ENCODE measurements at places on chromosomes 2 and 18.
A peak's percentile ranks its signal among the peaks of the same experiment; 100 is the strongest.

- H3K27ac ChIP-seq = no peak overlapping the region
- no peaks in the 10 kb centered on the region for H3K36me3 ChIP-seq
- no peak overlapping the region for H3K4me3 ChIP-seq
- H3K4me1 ChIP-seq = no peaks in the 10 kb centered on the region
- DNase-seq = no peak
Observed at GRCh38 chr2:168658706-168659105, 143.7 kb upstream of the NOSTRIN start.

- no peak for DNase-seq
- no peaks in the 10 kb centered on the region for H3K36me3 ChIP-seq
- H3K4me1 ChIP-seq = peaks cover 2% of the 10 kb centered on the region
- peaks cover 2% of the 10 kb centered on the region for H3K27me3 ChIP-seq
- no peak overlapping the region for H3K4me3 ChIP-seq
- no peak overlapping the region for H3K27ac ChIP-seq
Observed at GRCh38 chr2:239903210-239903609, 121.9 kb downstream of the NDUFA10 start.

DNA sequence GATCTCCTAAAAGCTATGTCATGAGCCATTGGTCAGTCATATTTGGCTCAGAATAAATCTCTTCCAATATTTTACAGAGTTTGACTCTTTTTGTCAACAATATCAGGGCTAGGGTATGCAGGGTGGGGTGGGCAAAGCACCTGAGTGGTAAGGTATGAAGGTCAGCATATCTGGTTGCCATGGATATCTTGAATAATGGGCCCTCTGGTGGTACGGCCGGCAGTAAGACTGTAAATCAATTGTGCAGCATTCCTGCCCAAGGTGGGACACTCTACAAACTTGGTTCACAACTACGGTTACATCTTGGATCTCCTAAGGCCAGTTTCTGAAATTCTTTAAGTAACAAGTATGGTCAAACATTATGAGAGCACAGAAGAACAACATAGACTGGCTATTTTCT lies 119.6 kb downstream of the SPOPL start:
- peaks cover 6% of the 10 kb centered on the region for H3K27me3 ChIP-seq
- peaks cover 3% of the 10 kb centered on the region for H3K4me1 ChIP-seq
- H3K27ac ChIP-seq = no peak overlapping the region
- H3K36me3 ChIP-seq = no peaks in the 10 kb centered on the region

- no peaks in the 10 kb centered on the region for H3K27me3 ChIP-seq
- no peak overlapping the region for H3K27ac ChIP-seq
- no peaks in the 10 kb centered on the region for H3K36me3 ChIP-seq
- H3K4me1 ChIP-seq = no peaks in the 10 kb centered on the region
- H3K4me3 ChIP-seq = no peak overlapping the region
Observed at GRCh38 chr2:104476075-104476474, 377.8 kb upstream of the POU3F3 start.

- peaks cover 28% of the 10 kb centered on the region for H3K4me1 ChIP-seq
- no peaks in the 10 kb centered on the region for H3K36me3 ChIP-seq
- H3K27ac ChIP-seq = no peak overlapping the region
- no peak for DNase-seq
- peaks cover 24% of the 10 kb centered on the region for H3K27me3 ChIP-seq
Observed at GRCh38 chr2:12510070-12510469, 206.7 kb upstream of the TRIB2 start.

DNA sequence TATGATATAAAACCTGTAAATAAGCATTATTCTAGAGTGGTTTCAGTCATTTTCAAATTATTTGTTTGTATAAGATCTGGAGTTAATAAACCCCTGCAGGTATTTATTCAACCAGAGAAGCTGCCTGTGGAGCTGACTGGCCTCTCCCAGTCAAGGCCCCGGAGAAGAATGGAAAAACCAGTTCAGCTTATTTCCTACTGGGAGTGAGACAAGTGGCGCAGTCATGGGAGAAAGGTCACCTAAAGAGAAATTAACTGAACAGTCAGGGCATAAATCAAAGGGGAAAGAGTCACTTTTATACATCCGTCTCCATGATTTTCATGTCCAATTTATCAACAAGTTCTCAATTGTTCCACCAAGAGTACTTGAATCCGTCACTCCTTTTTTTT lies 240.9 kb downstream of the RNF152 start:
- no peak overlapping the region for H3K4me3 ChIP-seq
- DNase-seq = no peak

- no peak for DNase-seq
- no peak overlapping the region for H3K27ac ChIP-seq
- H3K27me3 ChIP-seq = no peaks in the 10 kb centered on the region
- no peaks in the 10 kb centered on the region for H3K36me3 ChIP-seq
- H3K4me3 ChIP-seq = no peak overlapping the region
- no peaks in the 10 kb centered on the region for H3K4me1 ChIP-seq
Observed at GRCh38 chr2:188046437-188046836, 245.2 kb upstream of the GULP1 start.

GRCh38 chr2:71082402-71083252 lies 14.2 kb downstream of the NAGK start:
- no peak overlapping the region for H3K4me3 ChIP-seq
- peaks cover 10% of the 10 kb centered on the region for H3K36me3 ChIP-seq
- DNase-seq = no peak

GRCh38 chr2:171706152-171706803 lies 19.0 kb downstream of the DYNC1I2 start:
- H3K27ac ChIP-seq = no peak overlapping the region
- peaks cover 2% of the 10 kb centered on the region for H3K36me3 ChIP-seq
- DNase-seq = no peak
- no peaks in the 10 kb centered on the region for H3K27me3 ChIP-seq

GRCh38 chr2:176140513-176141317 lies 10.6 kb upstream of the HOXD4 start:
- H3K27me3 ChIP-seq = peaks cover 40% of the 10 kb centered on the region
- DNase-seq = peak; percentile 52
- H3K27ac ChIP-seq = no peak overlapping the region

GRCh38 chr2:164068063-164068462 lies 332.3 kb upstream of the FIGN start:
- no peaks in the 10 kb centered on the region for H3K36me3 ChIP-seq
- no peak for DNase-seq
- no peaks in the 10 kb centered on the region for H3K27me3 ChIP-seq
- H3K4me1 ChIP-seq = no peaks in the 10 kb centered on the region

DNA sequence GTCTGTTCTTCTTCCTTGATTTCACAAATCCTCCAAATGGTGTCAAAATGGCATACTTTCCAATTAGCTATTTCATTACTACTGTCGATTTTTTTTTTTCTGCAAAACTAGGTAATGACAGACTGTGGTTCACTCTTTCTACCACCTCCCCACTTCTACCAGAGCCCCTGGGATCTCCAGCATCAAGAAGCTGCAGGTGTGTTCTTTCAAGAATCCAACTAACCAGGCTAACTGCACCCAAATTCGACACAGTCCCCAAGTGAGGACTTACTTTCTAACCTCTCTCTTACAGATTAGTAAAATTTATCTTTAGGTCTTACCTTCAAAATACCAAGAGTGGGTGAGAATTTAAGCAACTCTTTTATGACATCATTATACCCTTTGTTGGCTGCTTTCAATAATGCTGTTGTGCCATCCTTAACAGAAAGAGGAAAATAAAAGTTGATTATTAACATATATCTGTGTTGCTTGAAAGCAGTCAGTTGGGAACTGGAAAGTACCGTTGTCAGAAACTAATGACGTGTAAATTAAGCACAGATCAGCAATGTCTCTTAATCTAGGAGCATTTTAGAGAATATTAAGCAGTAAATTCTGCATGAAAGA lies 31.2 kb upstream of the NPC1 start:
- no peak overlapping the region for H3K27ac ChIP-seq
- H3K4me1 ChIP-seq = peaks cover 14% of the 10 kb centered on the region
- no peak overlapping the region for H3K4me3 ChIP-seq
- DNase-seq = no peak
- H3K36me3 ChIP-seq = no peaks in the 10 kb centered on the region

DNA sequence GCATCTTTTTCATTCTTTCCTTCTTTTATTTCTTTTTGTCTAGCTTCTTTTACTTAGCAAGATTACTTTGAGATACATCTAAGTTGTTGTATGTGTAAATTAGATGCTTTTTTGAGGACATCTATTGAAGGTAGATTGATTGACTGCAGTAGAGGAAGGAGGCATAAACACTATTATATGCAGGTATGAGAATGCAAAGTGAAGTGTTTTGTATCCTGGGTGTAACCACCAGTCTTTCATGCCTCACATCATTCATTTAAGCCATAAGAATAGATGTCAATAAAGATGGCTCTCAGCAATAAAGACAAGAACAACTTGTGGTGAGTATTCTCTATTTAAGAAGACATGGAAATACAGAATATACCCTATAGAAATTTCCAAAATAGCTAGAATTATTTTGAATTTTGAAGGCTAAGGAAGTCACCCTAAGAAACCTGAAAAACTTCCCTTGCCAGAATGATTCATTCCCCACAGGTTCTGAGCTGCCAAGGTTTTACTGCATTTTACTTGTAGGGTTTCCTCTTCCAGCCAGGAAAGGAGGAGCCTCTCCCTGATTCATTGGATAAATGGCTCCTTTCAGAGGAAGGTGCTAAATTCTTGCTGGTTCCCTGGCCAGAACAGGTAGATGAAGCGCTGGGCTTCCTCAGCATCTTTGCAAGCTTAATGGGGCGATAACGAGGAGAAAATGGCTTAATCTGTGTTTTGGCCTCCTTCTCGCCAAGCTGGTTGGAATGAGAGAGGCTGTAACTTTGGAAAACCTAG lies 279.8 kb upstream of the SLC14A2 start:
- H3K27me3 ChIP-seq = peaks cover 8% of the 10 kb centered on the region
- no peaks in the 10 kb centered on the region for H3K36me3 ChIP-seq
- DNase-seq = no peak

GRCh38 chr2:128503399-128504245 lies 185.0 kb upstream of the HS6ST1 start:
- peak overlapping the region; percentile 14 for H3K4me3 ChIP-seq
- no peak for DNase-seq
- H3K27ac ChIP-seq = no peak overlapping the region
- H3K4me1 ChIP-seq = peaks cover 30% of the 10 kb centered on the region

GRCh38 chr2:29733965-29734364 lies 187.4 kb downstream of the ALK start:
- no peaks in the 10 kb centered on the region for H3K4me1 ChIP-seq
- H3K27ac ChIP-seq = no peak overlapping the region
- no peak overlapping the region for H3K4me3 ChIP-seq
- H3K36me3 ChIP-seq = no peaks in the 10 kb centered on the region

- H3K4me3 ChIP-seq = no peak overlapping the region
- no peaks in the 10 kb centered on the region for H3K36me3 ChIP-seq
- no peak for DNase-seq
- no peak overlapping the region for H3K27ac ChIP-seq
Observed at GRCh38 chr18:36481201-36481657, 183.7 kb downstream of the FHOD3 start.

- no peaks in the 10 kb centered on the region for H3K36me3 ChIP-seq
- H3K27me3 ChIP-seq = peaks cover 5% of the 10 kb centered on the region
- H3K4me1 ChIP-seq = no peaks in the 10 kb centered on the region
- DNase-seq = no peak
- no peak overlapping the region for H3K27ac ChIP-seq
Observed at GRCh38 chr18:79608999-79609461, 70.6 kb upstream of the CTDP1 start.

GRCh38 chr18:61766266-61766884 lies 126.4 kb downstream of the RNF152 start:
- no peaks in the 10 kb centered on the region for H3K27me3 ChIP-seq
- no peak overlapping the region for H3K4me3 ChIP-seq
- H3K4me1 ChIP-seq = no peaks in the 10 kb centered on the region
- no peak overlapping the region for H3K27ac ChIP-seq

GRCh38 chr18:67183398-67183797 lies 333.1 kb downstream of the DSEL start:
- no peak for DNase-seq
- H3K27ac ChIP-seq = no peak overlapping the region
- no peaks in the 10 kb centered on the region for H3K27me3 ChIP-seq
- no peaks in the 10 kb centered on the region for H3K36me3 ChIP-seq
- no peak overlapping the region for H3K4me3 ChIP-seq
